GM23248 (cell line): ENCODE measurements at places on chromosomes 6 and 20.

DNA sequence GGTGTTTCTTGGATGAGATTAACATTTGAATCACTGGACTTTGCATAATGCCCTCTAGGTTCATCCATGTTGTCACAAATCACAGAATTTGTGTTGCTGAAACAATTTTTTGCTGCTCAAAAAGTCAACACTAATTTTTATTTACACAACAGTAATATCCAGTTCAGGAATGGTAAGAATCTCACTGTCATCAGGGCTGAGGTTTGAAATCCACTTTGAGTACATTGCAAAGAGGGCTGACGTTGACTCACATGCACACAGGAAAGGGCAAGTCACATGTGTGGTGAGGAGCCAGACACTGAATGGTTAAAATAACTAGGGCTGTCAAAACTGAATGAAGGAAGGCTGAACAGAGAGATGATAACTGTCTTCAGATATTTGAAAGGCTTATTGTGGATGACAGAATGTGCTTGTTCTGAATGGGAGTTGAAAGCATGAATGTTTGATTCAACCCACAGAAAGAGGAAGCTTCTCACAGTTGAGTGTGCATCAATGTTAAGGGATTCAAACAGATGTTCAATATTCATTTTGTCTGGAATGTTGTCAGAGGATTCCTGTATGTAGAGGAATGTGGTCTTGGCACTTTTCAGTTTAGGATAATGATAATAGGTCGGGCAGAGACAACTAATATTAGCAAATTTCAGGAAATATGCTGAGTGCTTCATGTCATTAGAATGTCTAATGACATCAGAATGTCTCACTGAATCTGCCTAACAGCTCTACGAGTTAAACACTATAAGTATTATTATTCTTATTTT is 3.6 kb upstream of the ADGRG6 start:
- peak; percentile 78 for DNase-seq

- peak; percentile 28 for DNase-seq
Observed at GRCh38 chr6:49462599-49462926, 490 bp downstream of the MMUT start.

GRCh38 chr20:53045941-53046340 is 73.8 kb downstream of the TSHZ2 start:
- DNase-seq, result no peak

DNA sequence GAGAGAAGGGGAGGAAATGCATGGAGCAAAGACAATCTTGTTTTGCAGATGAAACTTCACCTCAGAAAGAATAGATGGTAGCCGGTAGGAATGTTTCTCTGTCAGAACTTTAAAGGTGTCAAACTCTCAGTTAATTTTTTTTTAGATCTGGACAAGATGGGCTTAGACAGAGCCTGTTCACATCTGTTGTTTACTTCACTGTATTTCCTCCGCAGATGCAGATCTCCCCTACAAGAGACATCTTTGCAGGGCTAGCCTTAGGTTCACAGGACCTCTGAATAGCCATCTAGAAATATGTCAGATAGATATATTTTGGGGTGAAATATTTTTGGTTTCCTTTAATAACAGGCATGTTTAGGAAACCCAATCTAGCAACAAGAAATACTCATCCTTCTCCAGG is 12.1 kb upstream of the ZBP1 start:
- DNase-seq, result no peak

GRCh38 chr20:1987826-1988225 is 6.0 kb downstream of the PDYN start:
- peak; percentile 73 for DNase-seq

GRCh38 chr20:56689852-56690485 is 60.9 kb downstream of the TFAP2C start:
- peak; percentile 82 for DNase-seq

- peak; percentile 32 for DNase-seq
Observed at GRCh38 chr20:39954621-39955020, 734.4 kb downstream of the MAFB start.

DNA sequence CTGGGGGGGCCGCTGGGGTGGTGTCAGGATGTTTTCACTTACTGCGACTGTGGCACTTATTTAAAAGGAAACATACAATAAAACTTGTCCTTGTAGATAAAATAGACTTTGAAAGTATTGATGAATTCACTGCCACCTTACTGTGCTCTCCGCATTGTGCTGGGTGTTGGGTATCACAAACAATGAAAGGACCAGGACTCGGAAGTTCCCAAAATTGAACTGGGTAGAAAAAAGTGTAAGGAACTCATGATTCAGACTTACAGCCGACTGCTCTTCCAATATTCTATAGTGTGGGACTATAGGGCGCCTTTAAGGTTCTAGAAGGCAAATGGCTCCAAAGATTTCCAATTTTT is 32.1 kb upstream of the ID4 start:
- DNase-seq, result peak; percentile 64

- no peak for DNase-seq
Observed at GRCh38 chr6:34149831-34150400, 4.0 kb upstream of the GRM4 start.

DNA sequence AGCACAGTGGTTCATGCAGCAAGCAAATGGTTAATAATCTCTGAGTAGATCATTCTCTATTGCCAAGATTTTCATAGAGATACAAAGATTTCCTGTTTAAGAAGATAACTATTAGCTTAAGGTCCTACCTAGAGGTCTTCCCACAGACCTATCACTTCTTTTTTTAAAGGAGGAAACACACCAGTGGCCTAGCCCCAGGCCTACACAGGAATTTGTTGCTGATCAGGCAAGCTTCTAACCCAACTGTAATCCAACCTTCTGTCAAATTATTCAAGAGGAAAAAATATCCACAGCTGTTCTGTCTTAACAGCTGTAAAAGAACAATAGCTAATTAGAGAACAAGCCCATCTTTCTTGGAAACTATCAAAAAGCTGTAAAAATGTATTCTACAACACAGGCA is 332.8 kb downstream of the BTBD9 start:
- DNase-seq, result no peak
